ENCODE measurements at places on chromosomes 1 and 21.

DNA sequence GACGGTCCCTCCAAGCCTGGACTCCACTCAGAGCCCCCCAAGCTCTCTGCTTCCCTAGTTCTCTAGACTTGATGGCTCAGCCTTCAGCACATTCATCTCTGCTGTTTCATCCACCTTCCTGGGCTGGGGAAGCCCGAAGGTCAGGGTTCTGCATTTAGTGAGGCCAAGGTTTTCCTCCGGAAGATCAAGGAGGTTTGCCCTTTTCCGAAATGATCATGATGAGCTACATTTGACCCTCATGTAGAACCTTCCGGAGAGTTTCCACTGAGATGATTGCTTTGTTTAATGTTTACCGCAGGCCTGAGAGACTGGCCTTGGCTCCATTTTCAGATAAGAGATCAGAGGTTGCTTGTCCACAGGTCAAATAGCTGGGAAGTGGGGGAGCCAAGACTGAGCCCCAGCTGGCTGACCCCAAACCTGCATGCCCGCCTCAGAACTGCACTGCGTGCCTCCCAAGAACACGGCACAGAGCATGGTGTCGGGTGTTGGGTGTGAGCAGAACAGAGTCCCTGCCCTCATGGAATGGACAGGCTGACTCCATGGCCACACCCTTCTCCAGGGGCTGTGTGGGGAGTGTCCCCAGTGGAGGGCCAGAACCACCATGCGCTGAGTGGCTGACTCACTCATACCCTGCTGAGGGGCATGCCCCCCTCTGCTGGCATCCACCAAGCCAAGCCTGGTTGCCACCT, 200.8 kb upstream of the TMEM51 start:
- no peak for DNase-seq

DNA sequence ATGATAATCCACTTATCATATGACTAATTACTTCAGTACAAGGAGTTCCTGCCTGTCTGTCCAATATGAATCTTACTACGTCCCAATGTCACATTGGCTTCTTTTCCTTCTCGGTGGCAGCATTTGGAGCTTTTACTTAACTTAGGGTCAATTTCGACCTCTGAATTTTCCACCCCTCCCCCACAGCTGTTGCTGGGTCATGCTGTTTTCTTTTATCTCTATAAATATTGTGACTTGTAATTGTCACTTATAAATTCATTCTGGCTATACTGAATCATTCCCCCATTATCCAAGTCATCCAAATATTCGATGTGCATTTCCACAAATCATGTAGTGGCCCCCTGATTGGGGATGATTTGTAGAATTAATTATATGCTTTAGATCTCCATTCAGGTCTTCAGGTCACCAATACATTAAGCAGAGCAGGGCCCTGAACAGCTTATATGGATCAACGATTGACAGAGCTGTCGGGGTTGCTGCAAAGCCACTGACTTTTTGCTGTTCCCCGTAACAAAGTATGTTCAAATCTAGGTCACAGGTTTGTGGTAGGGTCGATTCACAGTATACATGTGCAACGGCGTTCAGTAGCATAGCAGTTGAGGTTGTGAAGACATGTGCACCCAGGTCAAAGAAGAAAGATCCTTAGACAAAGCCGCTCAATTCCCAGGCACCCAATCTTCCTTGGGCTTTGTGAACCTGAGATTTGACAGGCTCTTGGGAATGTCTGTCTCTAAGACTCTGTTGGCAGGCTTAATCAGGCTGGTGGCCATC, 18.3 kb upstream of the RNU1-4 start:
- no peak for DNase-seq

- DNase-seq: no peak
Measured at GRCh38 chr1:221715321-221716169, 26.3 kb downstream of the DUSP10 start.

DNA sequence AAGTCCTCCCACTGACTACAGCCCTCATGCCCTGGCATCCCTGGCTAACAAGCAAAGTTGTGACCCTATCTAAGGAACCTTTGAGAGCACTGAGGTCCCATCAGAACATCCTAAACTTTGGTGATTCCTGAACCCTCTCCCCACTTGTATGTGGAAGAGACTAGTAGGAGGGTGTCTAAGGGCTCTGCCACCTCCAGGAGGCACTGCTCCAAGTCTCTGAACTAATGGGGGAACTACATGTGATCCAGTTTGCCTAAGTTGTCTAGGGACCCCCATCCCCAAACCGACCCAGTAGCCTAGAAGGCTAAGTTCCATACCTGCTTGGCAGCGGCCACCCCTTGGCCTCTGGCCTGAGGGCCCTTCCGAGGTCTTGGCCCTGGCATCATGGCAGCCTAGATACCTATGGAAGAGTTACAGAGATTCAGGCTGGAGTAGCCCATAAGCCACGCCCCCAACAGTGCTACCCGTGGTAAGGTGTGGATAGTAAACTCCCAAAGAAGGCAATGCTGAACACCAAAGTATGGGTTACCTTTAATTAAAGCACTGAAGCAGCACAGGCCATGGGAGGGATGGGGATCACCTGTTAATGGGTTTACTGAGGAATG, 1.7 kb downstream of the CC2D1B start:
- DNase-seq: no peak

- no peak for DNase-seq
Measured at GRCh38 chr1:25450891-25451290, 20.2 kb downstream of the MACO1 start.

- no peak for DNase-seq
Measured at GRCh38 chr1:164670786-164671185, 111.8 kb downstream of the PBX1 start.

All from CD4-positive, CD25-positive, alpha-beta regulatory T cell (primary cell).